Osteoblast (primary cell): ENCODE measurements at places on chromosomes 2 and 18. TPM values are rescaled to one million over a fixed set of nuclear protein-coding genes. Genes with fewer than 3 reads are reported as not detected.

Gene NUP35
- 7.4 and 8.3 TPM in 2 replicates for total RNA-seq

Gene DSG4
- not detected in 2 replicates for total RNA-seq

Gene RAB12
- total RNA-seq: 49.2 and 51.6 TPM in 2 replicates

Gene CYRIA
- 1.8 and 2.2 TPM in 2 replicates for total RNA-seq

Gene SLC8A1
- total RNA-seq: 77.2 and 82.9 TPM in 2 replicates

Gene C2orf92
- total RNA-seq: 2.5 and 3.2 TPM in 2 replicates

Gene LOXHD1
- total RNA-seq: not detected in 2 replicates

Gene DOK6
- total RNA-seq: 2.7 and 3.6 TPM in 2 replicates

Gene SH3BP4
- 113 and 121 TPM in 2 replicates for total RNA-seq

Gene RASGRP3
- total RNA-seq: 0.72 and 1.5 TPM in 2 replicates

Gene RSAD2
- 0.29 and 0.72 TPM in 2 replicates for total RNA-seq
